ENCODE measurements at places on chromosomes 3 and 15.

DNA sequence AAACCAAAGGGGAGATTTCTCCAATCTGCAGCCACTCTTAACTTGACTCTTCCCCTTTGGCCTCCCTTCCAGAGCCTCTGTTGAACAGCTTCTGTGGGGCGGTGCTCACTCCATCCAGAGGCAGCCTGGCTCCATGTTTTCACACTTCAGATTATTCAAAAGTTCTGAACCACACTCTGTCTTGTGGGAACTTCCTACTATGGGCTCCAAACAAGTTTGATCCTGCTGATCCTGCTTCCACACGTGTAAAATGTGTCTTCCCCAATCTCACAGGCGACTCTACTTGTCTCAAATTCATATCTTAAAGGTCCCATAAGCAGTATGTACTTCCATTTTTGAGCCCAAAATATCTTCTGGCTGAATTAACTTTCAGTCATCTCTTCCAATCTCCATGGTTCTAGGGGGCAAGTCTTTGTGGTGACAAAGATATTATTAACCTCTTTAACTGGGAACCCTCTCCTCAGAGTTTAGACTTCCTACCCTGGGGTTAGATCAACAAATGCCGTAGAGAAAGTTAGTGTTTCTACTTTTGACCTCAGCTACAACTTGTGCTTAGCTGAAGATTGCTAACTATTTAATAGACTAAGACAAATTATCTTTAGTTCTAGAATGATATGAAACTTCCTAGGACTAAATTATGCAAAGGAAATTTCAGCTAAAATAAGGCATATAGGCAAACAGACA, 176.3 kb upstream of the BCL6 start:
- DNase-seq, result no peak

DNA sequence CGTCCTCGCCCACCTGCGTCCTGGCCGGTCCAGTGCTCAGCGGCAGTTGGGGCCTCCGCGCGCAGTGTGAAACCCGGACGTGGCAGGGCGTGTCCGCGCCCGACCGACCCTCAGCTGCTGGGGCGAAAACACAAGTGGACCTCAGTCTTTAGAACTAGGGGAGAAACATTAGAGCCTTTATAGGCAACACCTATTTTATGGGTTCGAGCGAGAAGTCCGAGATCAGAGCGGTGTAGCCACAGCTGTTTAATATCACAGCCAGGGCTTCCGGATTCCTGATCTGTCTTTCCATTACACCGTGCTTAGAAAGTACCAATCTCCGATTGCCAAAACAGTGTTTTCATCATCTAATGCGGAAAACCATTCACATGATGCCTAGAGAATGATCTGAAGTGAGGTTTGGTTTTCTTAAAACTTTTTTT, 506 bp downstream of the RAD51 start:
- no peak for DNase-seq

DNA sequence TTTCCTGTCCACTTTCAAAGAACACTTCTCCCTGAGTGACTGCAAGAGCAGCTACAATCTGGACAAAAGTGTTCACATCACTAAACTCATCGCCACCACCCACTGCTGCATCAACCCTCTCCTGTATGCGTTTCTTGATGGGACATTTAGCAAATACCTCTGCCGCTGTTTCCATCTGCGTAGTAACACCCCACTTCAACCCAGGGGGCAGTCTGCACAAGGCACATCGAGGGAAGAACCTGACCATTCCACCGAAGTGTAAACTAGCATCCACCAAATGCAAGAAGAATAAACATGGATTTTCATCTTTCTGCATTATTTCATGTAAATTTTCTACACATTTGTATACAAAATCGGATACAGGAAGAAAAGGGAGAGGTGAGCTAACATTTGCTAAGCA, 1.8 kb downstream of the CCRL2 start:
- no peak for DNase-seq

- DNase-seq, result no peak
Observed at GRCh38 chr3:88235102-88235501, 85.3 kb downstream of the C3orf38 start.

DNA sequence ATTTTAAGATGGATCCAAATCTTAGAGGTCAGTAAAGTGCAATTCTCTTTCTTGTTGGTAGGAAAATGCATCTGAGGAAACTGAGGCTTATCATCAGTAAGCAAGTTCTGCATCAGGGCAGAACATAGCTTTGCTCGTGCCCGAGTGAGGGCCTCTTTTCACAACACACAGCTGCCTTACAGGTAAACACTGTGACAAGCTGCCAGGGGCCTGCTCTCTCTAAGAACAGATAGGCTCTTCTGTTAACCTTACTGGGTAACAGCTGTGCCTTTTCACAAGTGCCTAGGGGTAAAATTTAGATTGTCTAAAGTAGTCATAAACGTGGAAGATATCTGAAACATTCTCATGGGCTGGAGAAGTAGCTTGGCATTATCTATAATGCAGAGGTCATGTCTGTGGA, 118.1 kb downstream of the C3orf38 start:
- no peak for DNase-seq

GRCh38 chr3:81466201-81466560, 295.3 kb downstream of the GBE1 start:
- no peak for DNase-seq

DNA sequence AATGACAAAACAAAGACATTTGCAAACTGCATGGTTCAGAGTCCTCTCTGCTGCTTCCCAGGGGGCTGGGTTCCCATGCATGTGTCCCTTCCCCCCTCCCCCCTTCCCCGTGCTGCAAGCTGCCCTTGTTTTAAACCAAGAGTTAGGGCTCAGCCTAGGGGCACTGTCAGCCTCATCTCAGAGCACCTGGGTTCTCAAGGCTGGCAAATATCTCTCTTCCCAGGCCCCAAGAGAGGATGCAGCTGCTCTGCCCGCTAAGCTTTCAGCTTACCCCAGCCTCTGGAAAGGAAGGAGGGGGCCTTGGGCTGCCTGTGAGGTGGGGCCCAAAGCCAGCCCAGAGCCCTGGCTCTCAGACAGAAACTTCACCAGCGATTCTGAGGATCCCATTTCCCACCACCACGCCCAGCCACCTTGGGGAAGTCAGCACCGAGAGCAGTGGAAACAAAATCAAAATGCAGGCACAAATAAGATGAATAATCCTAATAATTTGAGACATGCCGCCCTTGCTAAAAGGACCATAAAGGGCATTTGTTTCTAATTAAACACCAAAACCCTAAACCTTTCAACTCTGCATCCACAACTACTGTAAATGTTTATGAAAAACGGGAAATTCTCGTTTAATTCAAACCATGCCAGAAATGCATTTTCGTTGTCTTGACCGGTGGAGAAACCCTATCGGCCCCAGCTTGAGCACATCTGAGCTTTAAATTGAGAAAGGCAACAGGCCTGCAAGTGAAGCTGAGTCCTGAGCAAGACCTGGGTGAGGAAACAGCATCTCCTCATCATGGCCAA, 67.7 kb upstream of the WNT5A start:
- DNase-seq, result no peak

DNA sequence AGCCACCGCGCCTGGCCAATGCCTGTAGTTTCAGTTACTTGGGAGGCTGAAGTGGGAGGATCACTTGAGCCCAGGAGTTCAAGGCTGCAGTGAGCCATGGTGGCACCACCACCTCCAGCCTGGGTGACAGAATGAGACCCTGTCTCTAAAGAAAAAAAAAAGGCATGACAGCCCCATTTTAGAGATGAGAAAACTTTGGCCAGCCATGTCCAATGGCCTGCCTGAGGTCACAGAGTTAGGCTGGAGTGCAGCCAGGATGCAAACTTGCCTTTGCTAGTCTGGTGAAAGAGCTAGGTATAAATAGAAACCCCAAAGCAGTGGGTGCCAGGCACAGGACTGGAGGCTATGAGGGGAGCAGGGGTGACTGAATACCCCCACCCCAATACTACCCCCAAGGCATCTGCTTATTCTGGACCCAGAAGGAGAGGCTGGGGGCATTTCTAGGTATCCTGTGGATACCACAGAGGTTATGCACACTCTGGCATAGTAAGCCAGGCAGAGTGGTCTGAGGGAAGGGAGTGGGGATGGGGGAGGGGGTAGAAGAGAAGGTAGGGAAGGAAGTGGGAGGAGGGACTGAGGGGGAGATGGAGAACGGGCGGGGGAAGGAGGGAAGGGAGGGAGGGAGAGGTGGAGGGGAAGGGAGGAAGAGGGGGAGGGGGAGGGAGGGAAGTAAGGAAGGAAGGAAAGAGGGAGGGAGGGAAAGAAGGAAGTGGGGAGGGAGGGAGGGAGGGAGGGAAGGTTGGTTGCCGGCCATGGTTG, 16.2 kb upstream of the C15orf39 start:
- DNase-seq, result no peak

- DNase-seq, result no peak
Observed at GRCh38 chr3:16357186-16358121, 92.4 kb downstream of the OXNAD1 start.

- DNase-seq, result no peak
Observed at GRCh38 chr3:136657526-136657925, 94.7 kb downstream of the STAG1 start.

- DNase-seq, result no peak
Observed at GRCh38 chr3:60322298-60322856, 928.9 kb downstream of the FHIT start.

DNA sequence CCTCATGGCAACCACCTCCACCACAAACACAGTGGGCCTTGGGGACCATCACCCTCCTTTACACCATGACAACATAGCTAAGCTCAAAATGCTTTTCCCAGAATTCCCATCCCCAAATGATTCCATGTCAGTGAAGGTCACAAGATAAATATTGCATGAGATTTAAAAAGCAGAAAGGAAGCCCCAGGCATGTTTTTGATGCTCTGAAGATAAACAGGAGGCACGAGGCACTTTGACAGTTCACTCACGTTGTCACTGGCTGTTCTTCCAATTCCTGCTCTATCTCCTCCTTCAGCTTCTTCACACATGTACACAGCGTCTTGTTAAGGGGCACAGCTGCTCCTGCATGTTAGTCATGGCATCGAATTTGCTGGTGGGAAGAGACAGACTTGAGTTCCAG, 180.4 kb downstream of the STAC start:
- DNase-seq, result no peak

DNA sequence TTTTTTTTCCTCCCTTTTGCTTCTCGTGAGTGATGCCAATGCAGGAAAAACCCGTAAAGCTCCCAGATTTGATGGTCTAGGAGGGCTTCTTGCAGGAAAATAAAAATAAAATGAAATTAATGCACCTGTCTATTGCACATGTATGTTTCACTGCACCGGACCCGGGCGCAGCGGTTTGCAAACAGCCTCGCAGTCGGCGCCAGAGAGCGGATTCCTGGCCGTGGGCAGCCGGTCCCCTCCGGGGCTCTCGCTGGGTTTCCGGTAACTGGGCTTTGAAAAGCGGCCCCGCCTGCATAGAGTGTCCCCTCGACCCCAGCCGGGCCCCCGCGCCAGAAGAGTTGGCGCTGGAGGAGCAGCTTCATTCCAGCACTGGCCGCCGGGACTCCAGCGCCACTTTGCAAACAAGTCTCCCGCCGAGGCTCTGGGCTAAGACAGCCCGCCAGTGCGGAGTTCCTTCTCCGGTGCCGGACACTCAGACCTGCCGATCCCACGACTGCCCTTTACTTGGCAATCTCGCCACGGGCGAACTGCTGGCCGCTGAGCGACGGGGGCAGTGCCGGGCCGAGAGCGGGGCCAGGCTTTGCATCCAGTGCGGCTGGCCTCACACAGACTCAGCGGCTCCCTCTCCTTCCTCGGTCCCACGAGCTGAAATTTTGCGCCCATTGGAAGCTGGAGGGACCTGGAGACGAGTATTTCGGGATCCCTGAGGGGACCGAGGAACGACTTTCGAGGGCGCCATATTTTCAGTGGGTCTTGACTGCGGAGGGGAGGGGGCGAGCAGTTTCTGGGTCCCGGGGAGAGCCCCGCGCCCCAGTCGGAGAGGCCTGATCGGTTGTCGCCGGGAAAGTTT, 225.9 kb upstream of the C2CD4B start:
- peak; percentile 76 for DNase-seq

GRCh38 chr3:76585794-76586392, 454.0 kb upstream of the ROBO2 start:
- DNase-seq, result peak; percentile 34

GRCh38 chr3:136818191-136818768, 646 bp upstream of the SLC35G2 start:
- peak; percentile 76 for DNase-seq

DNA sequence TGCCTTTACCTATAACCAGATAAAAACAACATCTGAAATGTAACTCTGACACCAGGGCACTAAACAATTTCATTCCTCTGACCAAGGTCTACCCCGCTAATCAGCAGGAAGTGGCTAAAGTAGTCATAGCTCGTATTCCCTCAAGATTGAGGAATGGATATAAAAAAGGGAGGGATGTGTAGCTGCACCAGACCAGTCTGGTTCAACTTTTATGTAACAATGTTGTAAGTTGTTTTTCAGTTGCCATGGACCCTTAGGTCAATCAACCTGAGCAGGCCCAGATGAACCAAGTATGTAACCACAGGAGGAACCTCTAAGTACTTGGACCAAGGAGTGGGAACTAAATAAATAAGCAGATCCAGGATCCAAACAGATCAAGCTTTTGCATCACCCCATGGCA, 28.4 kb upstream of the IFT57 start:
- DNase-seq, result no peak

DNA sequence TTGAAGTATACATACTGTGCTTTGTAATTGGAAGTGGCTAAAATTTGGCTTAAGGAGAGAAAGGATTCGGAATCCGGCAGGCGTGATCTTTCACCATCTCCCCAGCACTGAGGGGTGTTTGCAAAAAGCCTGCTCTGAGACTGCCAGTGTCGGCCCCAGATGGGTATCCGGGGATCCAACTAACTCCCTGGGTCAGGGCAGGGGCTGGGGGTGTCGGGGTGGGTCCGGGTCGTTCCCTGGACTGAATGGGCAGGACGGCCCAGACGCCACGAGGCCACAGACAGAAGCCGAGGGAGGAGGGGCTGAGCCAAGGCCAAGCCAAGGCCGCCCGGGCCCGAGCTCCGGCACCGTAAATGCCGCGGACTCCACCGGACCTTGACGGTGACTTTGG, 349 bp downstream of the PPIB start:
- DNase-seq, result no peak

DNA sequence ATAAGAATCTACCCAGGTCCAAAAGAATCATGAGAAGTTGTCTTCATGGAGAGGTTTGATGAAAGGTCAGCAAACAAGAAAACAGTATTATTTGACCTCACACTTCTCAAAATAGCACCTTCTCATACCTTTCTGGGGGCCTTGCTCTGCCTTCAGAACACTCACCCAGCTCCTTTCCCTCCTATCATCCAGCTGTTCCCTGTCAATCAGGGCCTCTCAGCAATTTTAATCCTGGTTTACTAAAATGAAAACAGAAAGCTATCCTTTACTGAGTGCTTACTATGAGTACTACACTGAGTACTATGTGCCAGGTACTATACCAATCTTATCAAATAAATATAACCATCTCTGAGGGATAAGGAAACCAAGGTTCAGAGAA, 138.6 kb downstream of the GAP43 start:
- no peak for DNase-seq

DNA sequence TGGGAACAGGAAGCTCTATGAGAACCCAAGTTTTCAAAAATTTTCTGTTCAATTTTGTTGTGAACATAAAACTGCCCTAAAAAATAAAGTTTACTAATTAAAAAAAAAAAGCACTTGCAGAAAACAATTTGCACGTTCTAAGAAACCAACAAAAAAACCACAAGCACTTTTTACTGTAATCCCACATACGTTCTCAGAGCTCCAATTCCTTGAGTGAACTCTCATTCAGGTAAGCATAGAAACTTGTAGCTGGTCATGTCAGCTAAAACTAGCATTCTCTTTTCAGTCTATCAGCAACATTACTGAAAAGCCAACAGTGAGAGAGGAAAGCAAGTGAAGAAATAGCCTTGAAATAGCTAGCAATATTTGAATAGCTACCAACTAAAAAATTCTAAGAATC, 11.5 kb upstream of the TMF1 start:
- DNase-seq, result no peak

All from SK-N-SH (cell line).